M059J (cell line): ENCODE measurements at places on chromosomes 13 and 19.
A peak's percentile ranks its signal among the peaks of the same experiment; 100 is the strongest.

DNA sequence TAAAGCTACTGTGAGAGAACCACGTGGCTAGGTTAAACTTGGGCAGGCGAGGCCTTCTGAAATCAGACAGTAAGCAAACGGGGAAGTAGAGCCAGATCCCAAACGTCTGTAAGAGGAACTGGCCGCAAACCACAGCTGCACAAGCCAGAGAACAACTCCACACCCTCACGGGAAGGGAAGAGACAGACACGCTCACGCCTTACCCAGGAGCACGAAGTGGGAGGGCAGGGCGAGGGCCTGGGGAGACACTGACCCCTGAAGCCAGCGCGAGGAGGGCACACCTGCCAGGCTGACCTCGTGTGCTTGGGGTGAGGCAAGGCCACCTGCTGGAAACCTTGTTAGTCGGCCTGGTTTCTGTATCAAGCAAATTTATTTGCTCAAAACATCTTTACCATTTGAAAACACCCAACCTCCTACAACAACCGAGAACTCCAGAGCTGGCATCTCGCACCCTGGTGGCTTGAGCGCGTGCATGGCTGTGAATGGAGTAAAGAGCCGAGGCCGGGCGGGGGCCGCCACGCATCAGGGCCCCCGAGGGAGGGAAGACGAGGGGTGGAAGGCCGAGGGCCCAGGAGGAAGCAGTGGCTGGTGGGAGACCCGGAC is 7.3 kb downstream of the POLR2E start:
- no peak for DNase-seq

- DNase-seq: peak; percentile 86
Observed at GRCh38 chr13:37657134-37657533, 58.6 kb upstream of the POSTN start.

DNA sequence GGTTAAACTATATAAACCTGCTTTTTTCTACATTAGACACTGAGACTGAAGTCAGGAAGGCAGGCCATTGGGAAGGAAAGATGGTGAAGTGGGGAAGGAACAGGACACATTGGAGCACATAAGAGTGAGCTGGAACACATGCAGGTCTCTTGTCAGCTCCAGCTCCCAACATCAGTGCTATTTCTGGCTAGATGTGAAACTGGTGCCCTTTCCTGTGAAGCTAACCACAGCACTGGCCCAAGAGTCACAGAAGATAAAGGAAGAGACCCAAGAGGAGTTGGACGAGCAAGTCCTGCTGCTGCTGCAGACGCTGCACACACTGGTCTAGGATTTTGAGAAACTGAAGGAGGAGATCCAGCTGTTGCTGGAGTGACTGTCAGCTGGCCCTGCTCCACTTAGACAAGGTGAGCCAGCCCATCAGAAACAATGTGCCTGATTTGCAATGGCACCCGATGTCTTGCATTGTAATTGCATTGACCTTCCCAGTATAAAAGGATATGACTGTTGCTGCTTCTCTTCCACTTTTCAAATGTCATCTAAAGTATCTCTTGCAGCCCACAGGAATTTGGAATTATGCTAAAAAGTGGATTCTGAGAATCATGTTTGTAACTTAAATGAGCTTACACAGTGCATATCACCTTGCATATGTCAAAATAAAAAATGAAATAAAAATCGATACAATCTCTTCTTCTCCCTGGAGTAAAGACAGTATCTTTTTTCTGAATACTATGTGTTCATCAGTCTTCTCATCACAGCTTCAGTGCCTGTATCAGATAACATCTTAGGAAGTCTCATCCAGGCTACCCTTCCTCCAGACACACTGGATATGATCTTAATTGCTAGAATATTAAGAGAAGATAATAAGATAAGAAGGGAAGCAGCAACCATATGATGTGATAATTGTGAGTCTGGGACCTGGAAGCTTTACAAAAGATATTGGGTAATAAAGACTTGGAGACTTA is 230.7 kb upstream of the SPRY2 start:
- DNase-seq: no peak

- no peak for DNase-seq
Observed at GRCh38 chr13:39414339-39414738, 188.7 kb downstream of the LHFPL6 start.

DNA sequence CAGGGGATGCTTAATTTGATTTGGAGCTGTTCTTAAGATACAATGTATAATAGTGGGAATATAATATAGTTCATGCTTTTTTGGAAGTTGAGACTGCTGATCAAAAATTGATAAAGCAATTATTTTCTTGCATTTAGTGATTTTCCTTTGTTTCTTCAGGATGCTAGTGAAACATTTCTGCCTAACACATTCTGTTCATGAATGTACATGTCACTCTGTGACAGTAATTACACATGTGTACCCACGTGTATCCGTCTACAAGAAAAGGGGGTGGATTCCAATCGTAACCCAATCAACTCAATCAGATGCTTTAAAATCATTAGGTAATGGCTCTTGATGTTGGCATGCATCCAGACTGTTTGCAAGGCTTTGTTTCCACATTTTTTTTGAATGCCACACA is 5.0 kb upstream of the FRY start:
- DNase-seq: no peak

GRCh38 chr13:113526466-113527220 is 36.1 kb upstream of the DCUN1D2 start:
- DNase-seq: no peak

DNA sequence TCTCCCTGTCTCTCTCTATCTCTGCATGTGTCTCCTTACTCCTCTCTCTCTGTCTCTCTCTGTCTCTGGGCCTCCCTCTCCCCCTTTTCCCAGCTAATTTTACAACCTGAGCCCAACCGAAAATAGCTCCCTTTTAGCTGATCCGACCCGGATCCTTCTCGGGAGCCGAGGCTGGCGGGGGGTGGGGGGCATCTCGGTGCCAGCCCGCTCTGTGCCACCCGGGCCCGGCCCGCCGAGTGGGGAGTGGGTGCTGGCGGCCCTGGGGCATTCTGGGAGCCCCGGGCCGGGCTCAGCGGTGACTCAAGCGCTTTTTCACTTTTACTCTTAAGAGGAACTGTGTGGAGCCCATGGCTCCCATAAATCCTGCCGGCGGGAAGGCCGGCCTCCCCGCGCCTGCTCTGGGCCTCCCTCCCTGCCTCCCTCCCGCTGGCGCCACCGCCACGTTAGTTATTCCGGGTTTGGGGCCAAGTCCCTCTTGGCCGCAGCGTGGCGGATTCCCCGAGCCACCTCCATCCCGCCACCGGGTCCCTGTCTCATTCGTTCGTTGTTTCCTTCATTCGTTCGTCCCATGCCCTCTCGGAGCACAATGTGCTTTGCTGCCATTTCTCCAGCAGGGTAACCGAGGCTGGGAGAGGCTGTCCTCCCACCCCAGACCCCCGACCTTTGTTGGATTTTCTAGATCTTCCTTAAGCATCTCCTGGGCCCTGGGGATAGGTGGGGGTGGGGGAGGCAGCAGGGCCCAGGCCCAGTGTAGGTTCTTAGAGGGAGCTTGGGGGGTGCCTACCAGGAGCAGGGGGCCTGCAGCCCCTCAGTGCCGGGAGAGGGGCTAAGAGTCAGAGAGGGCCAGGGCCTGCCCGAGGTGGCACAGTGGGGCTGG is 3.2 kb downstream of the NFIC start:
- DNase-seq: peak; percentile 60

- no peak for DNase-seq
Observed at GRCh38 chr13:94666065-94666464, 46.3 kb downstream of the SOX21 start.

DNA sequence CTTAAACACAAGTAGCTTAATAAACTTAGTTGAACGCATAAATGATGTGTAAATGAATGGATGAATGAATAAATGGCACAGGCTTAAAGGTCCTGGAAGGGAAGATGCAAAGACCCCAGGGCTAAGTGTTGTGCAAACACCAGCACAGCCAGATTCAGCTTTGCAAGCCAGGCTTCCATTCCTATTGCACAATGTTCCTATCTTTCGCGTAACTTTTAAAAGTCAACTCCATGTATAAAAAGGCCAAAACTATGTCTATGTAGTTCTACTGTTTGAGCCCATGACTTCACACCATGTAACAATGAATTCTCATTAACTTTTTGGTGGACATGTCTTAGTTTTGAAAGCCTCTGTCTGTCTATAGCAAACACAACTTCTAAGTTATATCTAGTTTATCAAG is 226.0 kb downstream of the NALCN start:
- DNase-seq: no peak

DNA sequence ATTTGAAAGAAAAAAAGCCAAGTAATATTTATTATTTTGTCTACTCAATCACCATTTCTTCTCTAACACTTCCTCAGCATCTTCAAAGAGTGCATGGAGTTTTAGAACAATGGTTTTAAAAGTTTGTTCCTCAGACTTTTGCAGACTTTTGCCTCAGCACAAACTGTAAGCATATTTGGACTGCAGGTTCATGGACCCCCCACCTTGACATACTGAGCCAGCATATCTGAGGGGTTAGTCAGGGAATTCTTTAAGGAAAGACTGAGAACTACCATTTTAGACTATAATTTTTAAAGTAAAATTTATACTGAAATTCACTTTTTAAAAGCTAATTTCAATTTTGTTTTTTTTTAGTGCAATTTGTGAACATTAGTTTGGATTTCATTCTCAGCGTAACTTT is 1676.8 kb upstream of the PCDH20 start:
- no peak for DNase-seq

- DNase-seq: no peak
Observed at GRCh38 chr19:6528544-6529121, 2.2 kb upstream of the TNFSF9 start.

DNA sequence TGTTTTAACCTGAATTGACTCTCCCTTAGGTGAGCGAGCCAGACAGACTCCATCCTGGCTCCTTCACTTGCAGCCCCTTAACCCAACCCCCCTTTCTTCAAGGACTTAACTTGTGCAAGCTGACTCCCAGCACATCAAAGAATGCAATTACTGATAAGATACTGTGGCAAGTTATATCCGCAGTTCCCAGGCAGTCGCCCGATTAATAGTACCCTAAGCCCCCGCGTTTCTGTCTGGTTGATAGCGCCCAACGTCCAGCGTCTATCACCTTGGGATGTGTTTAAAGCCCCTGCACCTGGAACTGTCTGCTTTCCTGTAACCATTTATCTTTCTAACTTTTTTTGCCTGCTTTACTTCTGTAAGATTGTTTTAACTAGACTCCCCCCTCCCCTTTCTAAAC is 6.2 kb downstream of the HSD17B14 start:
- DNase-seq: no peak

DNA sequence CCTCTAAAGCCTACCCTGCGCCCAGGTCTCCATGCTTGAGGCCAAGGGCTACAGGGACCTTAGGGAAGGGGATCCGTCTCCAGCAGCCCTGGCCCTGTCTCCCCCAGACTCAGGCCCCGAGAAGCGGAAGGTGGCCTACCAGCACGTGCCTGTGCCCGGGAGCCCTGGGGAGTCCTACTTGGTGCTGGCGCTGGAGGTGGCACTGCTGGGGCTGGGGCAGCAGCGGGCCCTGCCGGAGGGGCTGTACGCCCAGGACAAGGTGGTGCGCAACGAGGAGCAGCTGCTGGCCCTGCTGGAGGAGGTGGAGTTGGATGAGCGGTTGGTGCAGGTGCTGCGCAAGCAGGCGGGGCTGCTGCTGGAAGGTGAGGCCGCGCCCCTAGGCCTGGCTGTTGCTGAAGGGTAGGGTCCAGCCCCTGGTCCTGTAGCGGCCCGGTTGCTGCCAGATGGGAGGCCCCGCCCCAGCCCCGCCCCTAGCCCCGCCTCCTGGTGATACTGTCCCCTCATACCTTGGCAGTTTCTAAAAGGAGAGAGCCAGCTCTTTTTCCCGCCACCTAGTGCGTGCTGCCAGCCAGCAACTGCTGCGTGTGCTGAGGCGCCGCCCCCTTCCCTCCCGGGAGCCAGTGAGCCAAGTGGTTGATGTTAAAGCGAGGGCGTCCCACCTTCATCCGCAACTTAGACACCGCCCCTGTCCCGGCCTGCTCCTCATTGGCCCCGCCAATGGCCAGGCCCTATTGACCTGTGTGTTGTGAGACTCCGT is 22.6 kb downstream of the ZSWIM4 start:
- no peak for DNase-seq

DNA sequence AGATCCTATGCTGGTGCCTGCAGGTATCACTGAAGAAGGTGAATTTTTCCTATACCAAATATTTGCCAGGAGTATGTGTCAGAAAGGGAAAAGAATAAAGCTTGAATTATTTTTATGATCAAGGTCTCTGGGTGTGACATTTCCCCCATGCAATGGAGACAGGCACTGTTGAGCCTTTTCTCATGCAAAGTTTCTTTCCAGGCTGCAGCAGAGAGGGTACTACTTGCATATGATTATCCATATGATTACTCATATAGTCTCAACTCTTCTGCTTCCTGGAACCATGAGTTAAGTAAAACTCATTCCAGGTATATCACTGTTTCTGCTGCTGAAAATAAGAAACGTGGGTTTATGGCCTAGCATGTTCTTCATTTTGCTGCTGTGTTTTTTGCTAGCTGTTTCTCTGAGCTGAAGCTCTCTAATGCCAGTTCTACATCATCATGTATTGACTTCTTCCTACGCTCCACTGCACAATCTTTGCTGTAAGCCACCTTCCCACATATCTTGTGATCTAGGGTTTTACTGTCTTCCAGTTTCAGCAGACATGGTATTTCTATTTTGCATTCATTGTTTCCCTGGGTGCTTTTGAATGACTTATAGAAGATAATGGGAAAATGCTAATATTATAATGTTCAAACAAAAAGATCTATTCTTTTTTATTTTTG is 278.7 kb upstream of the GPC6 start:
- no peak for DNase-seq

GRCh38 chr13:102651892-102652291 is 43.0 kb downstream of the METTL21C start:
- peak; percentile 3 for DNase-seq

DNA sequence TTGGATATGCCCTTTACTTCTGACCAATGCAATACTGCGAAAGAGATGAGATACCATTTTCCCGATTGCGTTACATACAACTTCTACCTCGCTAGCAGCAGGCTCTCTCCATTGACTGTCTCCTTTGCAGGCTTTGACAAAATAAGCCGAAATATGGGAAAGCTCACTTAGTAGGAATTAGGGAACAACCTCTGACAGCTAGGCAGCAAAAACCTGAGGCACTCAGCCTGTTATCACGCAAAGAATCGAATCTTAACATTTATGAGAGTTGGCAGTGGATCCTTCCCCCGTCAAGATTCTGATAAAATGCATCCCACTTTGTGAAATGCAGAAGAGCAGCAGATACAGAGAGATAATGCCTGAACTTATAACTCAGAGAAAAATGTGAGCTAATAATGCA is 1379.5 kb upstream of the PCDH9 start:
- DNase-seq: no peak

- DNase-seq: no peak
Observed at GRCh38 chr13:19993024-19993423, 34.5 kb downstream of the ZMYM2 start.

- no peak for DNase-seq
Observed at GRCh38 chr19:892243-892893, 619 bp downstream of the MED16 start.
